NCI-H446 (cell line): ENCODE measurements at places on chromosomes 3 and 15.

DNA sequence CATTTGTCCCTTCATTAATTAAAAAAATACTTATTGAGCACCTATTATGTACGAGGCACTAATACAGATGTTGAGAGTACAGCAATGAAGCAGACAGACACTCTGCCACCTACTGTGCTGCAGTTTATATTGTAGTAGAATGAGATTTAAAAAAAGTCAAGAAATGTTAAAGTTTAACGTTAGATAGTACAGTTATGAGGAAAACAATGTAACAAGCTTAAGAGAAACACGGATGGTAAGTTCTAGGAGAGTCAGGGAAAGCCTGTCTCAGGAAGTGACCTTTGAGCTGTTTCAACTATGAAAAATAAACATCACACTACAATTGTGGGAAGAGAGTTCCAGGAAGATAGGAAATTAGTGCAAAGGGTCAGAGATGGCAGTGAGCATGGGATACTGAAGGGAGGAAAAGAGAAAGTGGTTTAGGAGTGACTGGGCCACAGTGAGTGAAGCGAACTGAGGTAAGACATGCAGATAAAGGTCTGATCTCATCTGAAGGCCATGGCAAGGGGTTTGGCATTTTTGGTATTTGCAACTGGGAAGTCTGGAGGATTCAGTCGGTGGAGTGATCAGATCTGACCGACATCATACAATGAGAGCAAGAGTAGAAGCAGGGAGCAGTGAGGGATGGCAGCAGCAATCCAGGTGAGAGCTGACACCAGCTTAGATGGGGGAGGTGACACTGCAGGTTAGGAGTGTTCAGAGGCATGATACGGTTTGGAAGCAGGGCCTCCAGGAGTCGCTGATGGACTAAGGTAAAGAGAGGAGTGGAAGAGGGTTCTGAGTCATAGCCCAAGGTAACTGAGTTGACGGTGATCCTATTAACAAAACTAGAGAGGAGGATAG is 28.5 kb downstream of the PLSCR4 start:
- DNase-seq, result no peak

- no peak for DNase-seq
Observed at GRCh38 chr15:98791046-98791701, 142.8 kb downstream of the IGF1R start.

DNA sequence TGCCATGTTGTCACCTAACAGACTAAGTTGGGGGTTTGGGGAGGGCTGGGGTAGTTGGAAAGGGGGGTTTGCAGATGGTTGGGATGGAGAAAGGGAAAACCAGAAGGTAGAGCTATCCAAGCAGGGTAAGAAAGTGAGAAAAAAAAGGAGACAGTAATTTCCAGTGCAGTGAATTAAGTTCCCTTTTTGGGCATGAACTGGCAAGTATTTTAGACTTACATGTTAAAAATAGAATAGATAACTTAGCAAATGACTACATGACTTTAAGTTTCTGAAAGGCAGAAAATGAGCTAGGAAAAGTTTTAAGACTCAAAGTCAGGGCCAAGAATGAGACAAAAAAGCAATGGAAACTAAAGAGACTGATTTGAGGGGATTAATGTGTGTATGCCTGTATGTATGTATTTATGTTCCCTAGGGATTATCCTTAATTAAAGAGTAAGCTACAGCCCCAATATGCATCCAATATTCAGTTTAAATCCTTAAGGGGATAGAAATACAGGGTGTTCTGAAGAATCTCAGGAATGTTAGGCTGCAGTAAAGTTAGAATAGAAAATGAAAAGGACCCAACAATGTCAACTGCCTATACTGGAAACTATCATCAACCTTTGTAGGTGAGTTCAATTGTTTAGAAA is 285.2 kb upstream of the MME start:
- DNase-seq, result no peak

GRCh38 chr3:52333869-52334557 is 17.9 kb downstream of the DNAH1 start:
- DNase-seq, result no peak

DNA sequence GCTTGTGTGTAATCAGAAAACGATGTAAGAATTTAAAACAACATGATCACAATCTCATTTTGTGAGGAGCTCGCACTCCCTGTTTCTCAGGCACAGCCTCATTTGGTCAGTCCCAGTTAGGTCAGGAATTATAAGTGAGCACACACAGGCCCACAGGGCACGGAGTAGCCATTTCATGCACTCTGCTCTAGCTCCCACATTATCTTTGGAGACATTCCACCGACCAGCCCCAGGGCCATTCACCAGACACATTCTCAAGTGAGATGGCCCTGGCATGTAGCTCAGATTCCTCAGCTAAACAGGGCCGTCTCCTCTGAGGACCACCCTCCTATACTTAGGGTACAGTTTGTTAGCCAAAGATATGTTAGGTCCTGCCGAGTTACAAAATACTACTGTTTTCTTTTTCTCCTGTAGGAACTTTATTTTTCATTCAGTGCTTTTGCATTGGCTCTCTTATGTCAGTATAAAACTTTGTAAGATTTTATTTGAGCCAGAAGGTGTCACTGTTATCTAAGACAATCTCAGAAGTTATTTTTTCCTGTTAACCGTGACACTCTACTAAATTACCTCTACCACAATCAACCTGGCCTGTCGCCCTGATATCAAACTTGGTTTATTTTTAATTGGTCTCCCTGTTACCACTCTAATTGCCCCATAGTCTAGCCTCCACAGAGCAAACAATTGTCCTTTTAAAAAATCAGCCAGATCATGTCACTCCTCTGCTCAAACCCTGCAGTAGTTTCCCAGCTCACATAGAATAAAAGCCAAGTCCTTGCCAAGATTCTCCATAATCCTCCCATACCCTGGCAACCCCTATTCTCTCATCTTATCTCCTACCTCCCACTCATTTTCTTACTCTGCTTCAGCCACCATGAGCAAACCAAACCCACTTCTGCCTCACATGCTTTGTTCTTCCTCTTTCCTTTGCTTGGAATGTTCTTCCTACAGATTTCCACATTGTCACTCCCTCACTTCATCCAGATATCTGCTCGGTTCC is 105.7 kb downstream of the PPP2R3A start:
- DNase-seq, result no peak

DNA sequence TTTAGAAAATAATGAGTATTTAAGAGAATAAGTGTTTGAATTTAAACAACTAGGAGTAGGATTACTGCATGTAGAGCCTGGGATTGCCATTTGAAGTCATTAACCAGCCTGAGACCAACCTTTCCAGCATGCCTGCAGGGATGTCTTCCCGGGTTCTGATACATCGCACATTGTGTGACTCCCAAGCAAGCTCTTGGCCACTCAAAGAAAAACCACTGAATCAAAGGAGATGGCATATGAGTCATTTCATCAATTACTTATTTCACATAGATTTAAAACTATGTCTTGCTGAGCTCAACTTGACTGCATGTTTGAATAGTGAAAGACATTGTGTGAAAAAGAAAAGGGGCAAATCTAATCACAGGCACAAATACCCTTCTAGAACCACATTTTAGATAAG is 15.0 kb upstream of the THBS1 start:
- no peak for DNase-seq

DNA sequence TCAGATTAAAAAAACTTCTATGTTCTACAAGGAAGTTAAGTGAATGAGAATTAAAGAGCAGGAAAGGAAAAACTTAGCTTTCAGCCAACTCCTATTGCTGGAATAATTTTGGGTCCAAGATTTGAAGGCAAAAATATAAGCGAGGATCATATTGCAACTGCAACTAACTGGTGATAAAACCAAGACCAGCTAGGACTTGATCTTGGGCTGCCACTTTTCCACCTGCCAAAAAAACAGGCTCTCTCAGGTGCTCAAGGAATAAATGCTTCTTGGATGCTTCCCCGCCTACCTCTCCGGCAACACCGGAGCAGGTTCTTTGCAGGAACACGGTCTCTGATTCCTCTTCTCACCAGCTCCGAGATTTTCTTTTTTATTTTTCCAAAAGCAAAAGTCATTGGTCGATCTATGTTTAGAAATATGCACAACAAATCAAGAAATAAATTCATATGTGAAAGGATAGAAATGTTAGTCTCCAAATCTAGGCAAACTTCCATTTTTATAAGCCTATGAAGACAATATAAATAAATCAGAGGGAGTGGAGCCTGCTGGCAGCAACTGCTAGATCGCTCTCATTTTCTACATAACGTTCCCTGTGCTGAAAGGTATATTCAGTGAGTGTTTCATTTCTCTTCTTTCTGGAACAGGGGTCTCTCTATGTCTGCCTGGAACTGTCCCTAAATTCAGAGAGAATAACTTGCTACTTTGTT is 241.9 kb downstream of the NTRK3 start:
- no peak for DNase-seq

DNA sequence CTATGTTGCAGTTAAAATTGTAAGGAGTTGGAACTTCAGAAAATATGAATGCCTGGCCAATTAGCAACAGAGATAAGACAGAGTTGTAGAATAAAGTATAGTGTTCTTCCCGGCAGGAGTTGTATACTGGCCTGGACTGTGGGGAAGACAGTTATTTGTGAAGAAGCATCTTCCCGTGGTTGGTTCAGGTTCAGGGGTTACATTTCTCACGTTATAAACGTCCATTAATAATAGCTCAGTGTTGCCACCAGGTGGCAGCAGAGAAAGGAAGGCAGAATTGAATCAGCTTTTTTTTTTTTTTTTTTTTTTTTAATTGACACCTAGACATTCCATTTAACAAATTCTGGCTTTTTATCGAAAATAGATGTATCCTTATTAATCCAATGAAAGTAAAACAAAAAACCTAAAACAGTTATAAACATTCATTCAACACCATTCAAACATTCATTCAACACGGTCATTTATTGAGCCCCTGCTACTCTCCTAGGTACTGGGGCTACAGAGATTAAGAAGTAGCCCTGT is 66.4 kb upstream of the NR2E3 start:
- DNase-seq, result peak; percentile 34

- DNase-seq, result no peak
Observed at GRCh38 chr3:58988041-58988440, 61.8 kb downstream of the CFAP20DC start.

- DNase-seq, result no peak
Observed at GRCh38 chr3:17014709-17015108, 130.0 kb downstream of the PLCL2 start.

DNA sequence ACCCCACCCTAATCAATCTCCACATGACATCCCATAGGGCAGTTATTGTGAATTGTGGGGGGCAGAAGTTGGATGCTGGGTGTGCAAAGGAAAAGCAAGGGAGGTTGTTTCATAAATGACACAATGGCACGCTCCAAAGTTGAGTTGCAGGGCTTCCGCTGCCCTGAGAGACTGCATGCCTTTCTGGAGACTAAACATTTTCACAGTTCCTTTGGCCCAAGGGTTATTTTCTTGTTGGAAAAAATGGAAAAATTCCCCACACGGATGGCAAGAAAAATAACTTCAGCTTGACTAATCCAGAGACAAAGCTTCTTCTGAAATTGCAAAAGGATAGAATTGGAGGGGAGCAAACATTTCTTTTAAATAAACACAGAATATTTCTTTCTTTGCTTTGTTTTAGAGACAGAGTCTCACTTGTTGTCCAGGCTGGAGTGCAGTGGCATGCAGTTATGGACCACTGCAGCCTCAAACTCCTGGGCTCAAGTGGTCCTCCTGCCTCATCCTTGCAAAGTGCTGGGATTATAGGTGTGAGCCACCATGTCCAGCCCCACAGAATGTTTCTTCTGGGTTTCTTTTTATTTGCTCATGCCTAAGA is 19.1 kb upstream of the TPM1 start:
- no peak for DNase-seq

GRCh38 chr3:32626631-32627030 is 56.0 kb upstream of the DYNC1LI1 start:
- DNase-seq, result no peak

DNA sequence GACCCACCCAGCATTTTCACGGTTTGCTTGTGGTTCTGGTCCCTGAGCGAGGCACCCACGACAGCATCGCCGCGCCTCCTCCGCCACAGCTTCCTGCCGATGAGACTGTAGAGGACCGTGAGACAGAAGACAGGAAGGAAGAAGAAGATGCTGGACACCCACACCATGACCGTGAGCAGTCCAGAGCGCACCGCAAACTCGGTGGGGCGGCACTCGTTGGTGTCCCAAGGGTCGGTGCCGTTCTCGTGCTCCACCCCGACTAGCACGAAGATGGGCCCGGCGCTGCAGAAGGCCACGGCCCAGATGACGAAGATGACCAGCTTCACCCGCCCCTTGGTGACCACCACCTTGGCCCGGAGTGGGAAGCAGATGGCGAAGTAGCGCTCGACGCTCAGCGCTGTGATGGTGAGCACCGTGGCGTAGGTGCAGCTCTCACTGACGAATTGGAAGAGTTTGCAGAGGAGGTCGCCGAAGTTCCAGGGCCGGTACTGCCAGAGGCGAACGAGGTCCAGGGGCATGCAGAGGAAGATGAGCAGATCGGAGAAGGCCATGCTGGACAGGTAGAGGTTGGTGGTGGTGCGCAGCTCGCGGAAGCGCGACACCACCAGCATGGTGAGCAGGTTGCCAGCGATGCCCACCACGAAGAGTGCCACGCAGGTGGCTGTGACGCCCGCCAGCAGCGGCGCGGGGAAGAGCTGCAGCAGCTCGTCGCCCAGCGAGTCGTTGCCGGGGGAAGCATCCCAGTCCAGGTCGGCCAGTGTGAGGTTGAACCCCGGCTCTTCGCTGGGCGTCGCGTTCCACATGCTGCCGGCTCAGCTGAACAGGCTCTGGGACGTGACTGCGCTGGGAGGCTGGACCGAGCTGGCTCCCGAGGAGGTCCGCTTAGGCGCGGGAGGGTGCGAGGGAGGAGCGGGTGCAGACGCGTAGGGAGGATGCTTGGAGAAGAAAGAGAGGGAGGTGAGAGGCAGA is at the start of gene GHSR:
Gene GHSR (minus strand): TSS at position 846 of the 969 bp plus-strand sequence. CDS start 43 bp downstream, at position 803.
- DNase-seq, result no peak

DNA sequence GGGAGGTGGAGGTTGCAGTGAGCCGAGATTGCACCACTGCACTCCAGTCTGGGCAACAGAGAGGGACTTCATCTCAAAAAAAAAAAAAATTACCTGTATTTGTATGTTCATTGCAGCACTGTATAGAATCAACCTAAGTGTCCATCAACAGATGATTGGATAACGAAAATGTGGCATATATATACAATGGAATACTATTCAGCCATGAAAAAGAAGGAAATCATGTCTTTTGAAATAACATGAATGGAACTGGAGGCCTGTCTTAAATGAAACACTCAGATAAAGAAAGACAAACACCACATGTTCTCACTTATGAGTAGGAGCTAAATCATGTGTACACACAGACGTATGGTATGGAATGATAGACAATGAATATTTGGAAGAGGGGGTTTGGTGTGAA is 59.4 kb upstream of the MEF2A start:
- no peak for DNase-seq

GRCh38 chr15:39833515-39833981 is 50.9 kb upstream of the FSIP1 start:
- no peak for DNase-seq

GRCh38 chr3:34207002-34207401 is 408.6 kb downstream of the PDCD6IP start:
- DNase-seq, result no peak

DNA sequence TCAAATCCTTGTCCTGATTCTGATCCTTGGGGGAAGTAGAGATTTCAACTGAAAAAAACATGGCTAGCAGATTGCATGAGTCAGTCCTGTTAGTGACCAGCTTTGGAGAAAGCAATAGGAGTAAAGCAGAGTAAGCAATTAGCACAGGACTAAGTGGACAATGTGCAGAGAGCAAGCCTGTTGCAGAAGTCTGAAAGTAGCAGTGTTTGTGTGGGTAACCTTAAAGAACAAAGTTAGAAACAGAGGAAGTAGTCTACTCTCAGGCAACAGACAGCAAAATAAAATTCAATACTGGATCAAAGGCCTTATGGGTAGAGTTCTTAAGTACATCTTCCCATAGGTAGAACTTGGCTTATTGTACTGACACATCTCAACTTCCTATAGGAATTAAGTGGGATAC is 916.8 kb downstream of the CADM2 start:
- no peak for DNase-seq

- no peak for DNase-seq
Observed at GRCh38 chr15:89494941-89495637, 1.3 kb downstream of the RHCG start.
